ENCODE measurements at places on chromosomes 6 and 20.

- DNase-seq, result no peak
Measured at GRCh38 chr6:140817176-140817575, 1315.5 kb upstream of the GJE1 start.

GRCh38 chr20:23305098-23305497 is 45.5 kb upstream of the NXT1 start:
- DNase-seq, result no peak

DNA sequence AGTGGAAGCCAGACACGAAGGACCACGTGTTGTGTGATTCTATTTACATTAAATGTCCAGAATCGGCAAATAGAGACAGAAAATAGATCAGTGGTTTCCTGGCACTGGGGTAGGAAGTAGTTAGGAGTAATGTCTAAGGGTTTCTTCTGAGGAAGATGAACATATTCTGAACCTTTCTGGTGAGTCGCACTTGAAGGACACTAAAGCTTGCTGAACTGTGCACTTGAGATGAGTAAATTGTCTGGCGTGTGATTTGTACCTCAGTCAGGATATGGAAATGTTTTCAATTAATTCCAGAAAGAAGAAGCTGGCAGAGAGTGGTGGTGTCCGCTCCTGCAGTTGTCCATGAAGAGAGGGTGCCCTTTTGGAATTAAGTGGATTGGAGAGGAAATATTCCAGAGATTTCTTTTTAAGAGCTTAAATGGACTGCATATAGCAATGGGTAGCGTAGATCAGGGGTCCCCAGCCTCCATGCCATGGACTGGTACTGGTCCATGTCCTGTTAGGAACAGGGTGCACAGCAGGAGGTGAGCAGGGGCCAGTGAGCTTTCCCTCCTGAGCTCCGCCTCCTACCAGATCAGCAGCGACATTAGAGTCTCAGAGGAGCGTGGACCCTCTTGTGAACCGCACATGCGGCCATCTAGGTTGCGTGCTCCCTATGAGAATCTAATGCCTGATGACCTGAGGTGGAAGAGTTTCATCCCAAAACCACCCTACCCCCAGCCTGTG is 12.4 kb upstream of the KIF25 start:
- no peak for DNase-seq

DNA sequence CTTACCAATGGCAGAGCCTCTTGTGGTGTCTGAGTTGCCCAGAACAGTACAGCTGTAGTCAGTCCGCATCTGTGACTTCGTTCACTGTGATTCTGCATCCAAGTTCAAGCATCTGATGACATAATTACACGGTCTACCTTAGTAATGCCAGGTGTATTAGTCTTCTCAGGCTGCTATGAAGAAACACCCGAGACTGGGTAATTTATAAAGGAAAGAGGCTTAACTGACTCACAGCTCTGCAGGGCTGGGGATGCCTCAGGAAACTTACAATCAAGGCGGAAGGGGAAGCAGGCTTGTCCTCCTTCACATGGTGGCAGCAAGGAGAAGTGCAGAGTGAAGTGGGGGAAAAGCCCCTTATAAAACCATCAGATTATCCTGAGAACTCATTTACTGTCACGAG is 163.9 kb upstream of the SULF2 start:
- no peak for DNase-seq

DNA sequence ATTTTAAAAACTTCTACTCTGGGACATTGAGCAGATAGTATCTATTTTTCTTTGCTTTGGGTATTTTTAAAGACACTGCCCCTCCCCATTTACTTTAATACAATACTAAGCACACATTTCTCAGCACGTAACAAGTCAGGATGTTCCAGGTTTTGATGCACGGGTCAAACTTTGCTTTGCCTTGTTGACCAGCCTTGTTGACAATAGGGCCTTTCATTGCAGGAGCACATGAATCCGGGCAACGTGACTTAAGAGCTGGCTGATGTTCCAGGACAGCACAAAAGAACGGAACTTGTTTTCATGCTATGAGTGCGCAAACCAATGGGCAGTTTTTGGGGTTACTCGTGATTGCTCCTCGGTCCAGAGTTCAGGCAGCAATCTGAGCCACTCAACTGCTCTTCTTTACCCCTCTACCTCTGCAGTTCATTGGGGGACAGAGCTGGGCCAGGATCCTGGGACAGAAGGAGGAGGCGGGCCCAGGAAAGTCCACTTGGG is 78.6 kb upstream of the SLC22A16 start:
- no peak for DNase-seq

DNA sequence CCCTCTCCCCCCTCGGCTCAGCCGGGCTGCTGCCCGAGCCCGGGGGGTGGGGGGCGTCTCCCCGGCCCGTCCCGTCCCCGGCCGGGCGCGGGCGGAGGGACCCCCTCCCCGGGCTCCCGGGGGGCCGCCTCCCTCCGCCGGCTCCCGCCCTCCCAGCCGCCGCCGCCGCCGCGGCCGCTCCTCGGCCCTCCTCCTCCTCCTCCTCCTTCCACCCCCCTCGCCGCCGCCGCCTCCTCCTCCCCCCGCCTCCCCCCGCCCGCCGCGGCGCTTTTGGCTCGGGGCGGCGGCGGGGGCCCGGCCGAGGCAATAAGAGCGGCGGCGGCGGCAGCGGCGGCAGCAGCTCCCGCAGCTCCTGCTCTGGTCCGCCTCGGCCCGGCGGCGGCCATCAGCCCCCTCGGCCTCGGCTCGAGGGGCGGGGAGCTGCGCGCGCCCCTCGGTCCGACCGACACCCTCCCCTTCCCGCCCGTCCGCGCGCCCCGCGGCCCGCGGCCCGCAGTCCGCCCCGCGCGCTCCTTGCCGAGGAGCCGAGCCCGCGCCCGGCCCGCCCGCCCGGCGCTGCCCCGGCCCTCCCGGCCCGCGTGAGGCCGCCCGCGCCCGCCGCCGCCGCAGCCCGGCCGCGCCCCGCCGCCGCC is 38.7 kb downstream of the GNAS start:
- peak; percentile 14 for DNase-seq

GRCh38 chr6:110619275-110619908 is 143.0 kb upstream of the SLC22A16 start:
- DNase-seq, result no peak

GRCh38 chr20:31857861-31858759 is 12.2 kb downstream of the DUSP15 start:
- no peak for DNase-seq

DNA sequence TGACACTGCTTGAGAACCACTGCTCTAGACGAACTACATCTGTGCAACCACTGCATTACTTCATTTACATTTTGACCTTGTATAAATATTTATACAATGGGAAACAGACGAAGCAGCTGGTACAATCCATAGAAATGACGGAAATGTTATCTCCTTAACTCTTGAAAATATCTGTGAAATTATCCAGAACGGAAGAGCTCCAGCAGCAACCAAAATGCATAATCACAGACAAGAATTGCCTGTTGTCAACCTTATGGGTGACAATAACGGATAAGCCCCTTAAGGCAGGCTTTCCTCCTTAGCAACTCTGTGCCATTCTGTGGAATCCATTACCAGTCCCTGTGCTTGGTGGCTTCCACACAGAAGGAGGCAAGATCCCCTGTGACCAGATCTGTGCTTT is 115.4 kb downstream of the DTNBP1 start:
- DNase-seq, result no peak

DNA sequence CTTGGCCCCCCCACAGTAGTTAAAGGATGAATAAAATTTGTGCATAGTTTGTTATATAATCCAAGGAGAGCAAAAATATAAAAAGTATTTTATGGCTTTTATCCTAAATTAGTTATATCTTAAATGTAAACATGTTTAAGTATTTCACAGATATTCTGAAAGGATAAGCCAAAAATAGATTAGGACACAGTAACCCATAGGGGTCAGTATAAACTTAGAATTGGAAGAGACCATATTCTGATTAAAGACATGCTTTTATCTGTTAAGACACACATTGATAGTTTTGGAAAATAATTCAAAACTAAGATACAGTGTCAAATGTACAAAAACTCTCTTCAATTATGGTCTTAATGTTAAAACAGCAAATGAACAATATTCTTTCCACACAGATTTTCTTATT is 4.5 kb upstream of the SERINC1 start:
- DNase-seq, result no peak

- DNase-seq, result no peak
Measured at GRCh38 chr6:111973118-111973761, 80.7 kb upstream of the CCN6 start.

DNA sequence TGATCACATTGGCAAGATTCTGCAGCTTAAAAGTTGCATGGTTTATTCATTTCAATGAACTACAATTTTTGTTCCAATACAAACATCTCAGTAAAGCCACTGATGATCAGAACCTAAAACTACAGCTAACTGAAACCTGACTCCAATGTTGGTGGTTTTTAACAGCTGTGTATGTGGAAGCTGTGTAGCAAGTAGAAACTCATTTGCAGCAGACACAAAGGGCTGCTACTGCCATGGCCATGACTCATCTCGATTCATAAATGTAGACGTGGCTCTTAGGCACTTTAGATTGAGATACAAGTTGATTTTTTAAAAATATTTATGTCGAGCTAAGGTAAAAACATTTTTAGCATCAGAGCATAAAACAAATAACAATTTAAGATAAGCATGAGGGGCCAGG is 19.5 kb upstream of the MAP3K4 start:
- no peak for DNase-seq

DNA sequence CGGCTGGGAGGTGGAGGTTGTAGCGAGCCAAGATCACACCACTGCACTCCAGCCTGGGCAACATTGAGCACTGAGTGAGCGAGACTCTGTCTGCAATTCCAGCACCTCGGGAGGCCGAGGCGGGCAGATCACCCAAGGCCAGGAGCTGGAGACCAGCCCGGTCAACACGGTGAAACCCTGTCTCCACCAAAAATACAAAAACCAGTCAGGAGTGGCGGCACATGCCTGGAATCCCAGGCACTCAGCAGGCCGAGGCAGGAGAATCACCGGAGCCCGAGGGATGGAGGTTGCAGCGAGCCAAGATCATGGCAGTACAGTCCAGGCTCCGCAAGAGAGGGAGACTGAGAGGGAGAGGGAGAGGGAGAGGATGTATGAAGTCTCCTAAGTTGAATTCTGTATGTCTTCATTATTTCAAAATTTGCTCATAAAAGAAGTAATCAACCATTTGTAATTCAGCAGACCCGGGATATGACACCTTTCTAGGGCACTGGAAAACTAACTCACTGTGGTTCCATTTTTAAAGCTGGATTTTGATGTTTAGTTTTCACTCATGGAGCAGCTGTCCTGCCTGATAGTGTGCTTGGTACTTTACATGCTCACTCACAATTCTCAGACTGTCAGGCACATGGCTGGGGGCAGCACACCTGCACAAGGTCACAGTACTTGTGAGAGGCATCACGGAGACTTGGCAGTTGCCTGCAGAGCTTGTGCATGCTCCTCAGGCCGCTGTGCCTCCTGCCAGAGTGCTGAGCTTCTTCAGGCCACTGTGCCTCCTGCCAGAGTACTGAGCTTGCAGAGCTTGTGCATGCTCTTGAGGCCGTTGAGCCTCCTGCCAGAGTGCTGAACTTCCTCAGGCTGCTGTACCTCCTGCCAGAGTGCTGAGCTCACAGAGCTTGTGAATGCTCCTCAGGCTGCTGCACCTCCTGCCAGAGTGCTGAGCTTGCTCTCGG is 106.2 kb downstream of the ERMARD start:
- no peak for DNase-seq

DNA sequence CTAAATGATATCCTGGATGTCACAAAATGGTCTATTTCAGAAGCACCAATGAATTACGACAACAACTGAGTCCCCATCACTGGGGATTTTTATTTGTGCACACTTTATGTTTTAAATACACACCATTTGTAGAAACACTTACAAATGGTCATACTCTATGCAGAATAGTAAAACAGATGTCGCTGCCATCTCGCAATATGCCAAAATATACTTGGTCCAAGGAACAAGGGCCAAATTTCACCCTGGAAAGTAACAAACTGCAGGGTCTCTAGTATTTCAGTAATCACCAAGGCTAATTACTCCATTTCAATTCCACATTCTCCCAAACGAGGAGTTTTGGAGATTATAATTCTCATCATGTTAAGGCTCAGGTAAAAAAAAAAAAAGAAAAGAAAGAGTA is 215.2 kb downstream of the LMBRD1 start:
- no peak for DNase-seq

- no peak for DNase-seq
Measured at GRCh38 chr6:40407239-40407638, 179.9 kb downstream of the LRFN2 start.

GRCh38 chr6:155303361-155303870 is 10.9 kb downstream of the TFB1M start:
- DNase-seq, result no peak

- no peak for DNase-seq
Measured at GRCh38 chr20:61437280-61438206, 185.5 kb downstream of the CDH4 start.

- DNase-seq, result no peak
Measured at GRCh38 chr6:45818655-45819054, 197.0 kb downstream of the CLIC5 start.

DNA sequence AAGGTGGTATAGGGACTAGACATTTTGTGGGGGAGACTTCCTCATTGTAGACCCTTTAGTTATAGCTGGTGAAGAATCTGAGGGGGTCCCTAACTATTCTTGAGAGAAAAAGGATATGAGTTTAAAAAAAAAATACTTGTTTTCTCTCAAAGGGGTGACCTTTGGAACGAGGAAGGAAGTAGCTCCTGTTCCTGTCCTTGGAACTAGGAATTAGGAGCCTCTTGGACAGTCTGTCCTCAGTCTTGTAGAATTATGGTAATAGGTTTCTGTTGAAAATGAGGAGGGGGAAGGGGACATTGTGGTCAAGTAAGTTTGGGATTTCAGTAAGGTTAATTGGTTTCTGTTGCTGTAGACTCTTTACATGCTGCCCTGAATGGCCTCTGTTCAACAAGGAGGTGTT is 56.5 kb downstream of the PLEKHG1 start:
- no peak for DNase-seq

DNA sequence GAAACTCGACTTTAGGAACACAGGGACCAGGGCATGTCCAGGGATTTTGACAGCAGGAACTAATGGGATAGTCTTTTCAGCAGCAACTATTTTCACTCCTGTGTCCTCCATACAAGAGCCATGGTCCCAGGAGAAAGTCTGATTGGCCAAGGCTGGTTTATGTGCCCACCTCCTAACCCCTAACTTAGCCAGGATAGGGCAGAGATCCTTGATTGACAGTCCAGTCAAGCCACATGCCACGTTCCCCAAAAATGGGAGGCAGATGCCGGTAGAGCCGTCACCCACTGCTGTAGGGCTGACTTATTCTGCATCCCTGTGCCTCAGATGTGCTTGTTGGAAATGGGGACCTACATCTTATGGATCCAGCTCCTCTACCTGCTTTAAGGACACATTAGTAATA is 22.3 kb downstream of the SLC2A10 start:
- DNase-seq, result no peak

DNA sequence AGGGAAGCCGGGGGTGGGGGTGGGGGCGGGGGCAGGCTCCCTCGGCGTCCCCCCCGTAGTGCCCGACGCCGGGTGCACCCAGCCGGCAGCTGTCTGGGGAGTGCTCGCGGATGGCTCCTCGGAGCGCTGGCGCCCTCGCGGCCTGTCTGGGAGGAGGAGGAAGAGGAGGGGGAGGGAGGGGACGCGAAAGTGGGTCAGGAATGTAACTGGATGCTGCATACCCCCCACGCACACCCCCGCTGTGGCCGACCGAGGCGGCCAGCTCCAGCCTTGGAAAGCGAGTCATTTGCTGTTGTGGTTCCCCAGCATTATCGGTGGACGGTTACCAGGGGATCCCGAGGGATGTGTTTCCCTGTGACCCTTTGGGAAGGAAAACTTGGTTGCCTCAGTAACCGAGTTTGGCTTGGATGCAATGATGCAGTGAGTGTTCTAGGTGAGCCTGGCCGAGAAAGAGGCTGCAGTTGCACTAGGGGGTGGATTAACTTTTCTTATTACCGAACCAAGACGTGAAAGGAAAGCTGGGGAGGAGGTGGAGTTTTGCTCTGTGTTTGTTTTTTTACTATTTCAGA is 55.2 kb upstream of the RREB1 start:
- no peak for DNase-seq
